Temporal lobe (tissue), 4 donors: ENCODE measurements at places on chromosomes 7 and 10. TPM values are rescaled to one million over a fixed set of nuclear protein-coding genes. Genes with fewer than 3 reads are reported as not detected.

Gene EMX2
- 3.7 TPM for total RNA-seq

Gene TWIST1
- 0.74 TPM for total RNA-seq

Gene FGL2
- total RNA-seq: 3.2 TPM

Gene KIAA1549
- 40.6 TPM for total RNA-seq

Gene LIPF
- total RNA-seq: 3.4 TPM
